ENCODE measurements at places on chromosomes 2 and 18.

DNA sequence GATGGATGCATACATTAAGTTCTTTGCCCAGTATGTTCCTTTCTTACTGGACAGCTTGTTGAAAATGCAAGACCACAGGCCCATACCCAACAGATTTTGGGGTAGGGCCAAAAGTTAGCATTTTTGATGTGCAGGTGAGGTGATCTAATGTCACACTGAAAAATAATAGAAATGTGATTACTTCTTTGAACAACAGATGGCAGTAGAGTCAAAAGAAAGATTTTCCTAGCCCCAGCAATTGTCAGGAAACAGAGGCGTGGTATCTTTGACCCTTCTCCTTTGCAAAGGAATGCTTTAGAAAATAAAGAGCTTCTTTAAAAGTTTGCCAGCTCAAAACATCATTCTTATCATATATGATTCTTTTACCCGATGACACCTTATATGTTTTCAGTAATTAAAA lies 343.6 kb upstream of the SYT4 start:
- DNase-seq, result peak; percentile 45

- DNase-seq, result no peak
Observed at GRCh38 chr2:42886921-42887320, 94.5 kb upstream of the HAAO start.

DNA sequence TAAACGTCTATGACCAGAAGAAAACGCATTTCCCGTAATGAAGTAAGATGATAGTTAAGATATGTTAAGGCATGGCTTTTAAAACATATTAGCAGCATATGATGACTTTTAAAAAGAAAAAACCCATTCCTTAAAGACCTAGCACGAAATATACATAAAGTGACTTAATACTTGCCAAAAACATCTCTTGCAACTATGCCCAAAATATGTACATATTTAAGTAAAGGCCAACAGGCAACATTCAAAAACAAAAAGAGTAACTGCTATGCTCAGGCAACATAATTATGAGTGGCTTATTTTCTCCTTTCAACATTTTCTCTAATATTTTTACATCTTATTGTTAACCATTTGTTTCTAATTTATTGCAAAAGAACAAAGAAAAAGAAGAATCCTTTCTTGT lies 60.3 kb upstream of the PAPOLG start:
- no peak for DNase-seq

DNA sequence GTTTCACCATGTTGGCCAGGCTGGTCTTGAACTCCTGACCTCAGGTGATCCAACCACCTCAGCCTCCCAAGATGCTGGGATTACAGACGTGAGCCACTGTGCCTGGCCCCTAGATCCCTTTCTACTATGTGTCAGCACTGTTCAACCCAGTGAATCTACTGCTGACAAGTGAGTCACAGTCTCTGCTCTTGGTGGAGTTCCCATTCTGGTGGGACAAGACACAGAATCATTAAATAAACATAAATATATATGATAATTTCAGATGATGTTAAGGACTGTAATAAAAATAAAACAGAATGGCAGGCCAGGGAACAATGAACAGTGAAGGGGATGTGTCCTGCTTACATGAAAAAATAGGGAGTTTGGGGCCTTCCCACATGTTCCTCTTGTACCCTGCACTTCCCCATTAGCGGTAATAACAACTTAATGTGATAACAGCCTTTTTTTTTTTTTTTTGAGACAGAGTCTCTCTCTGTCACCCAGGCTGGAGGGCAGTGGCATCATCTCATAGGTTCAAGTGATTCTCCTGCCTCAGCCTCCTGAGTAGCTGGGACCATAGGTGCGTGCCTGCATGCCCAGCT lies 112.2 kb downstream of the CPO start:
- DNase-seq, result peak; percentile 76

DNA sequence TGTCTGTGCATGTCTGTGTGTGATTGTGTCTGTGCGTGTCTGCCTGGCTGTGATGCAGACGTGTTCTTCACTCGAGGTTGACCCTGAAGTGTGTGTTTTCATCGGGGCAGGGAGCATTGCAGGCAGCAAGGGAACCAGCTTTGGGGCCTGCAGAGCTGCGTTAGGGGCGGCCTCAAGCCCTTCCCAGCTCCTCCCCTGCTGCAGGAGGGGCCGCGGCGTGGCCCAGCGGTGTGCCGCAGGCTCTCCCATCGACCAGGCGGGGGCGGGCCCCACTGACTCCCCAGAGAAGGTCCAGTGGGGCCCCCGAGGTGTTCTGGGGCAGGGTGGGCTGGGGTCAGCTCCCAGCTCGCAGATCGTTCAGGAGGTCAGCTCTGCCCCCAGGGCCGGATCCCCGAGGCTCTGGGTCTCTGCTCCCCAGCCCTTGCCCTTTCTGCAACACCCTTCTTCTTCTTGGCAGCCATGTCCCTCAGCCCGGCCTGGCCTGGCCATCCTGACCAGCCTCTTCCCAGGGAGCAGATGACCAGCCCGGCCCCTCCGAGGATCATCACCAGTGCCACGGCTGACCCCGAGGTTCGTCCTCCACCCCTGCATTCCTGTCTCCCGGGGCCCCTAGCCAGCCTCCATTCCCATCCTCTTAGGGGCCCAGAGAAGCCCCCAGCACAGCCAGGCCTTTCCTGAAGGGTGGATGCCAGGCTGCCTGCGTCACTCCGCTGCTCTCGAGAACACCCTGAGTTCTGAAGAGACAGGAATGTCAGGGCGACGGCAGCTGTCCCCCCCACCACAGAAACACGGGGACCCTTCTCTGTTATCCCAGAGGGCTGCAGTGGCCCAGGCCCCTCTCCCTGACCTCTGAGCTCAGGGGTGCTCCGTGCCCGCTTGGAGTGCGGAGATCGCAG lies 11.1 kb upstream of the KLHL30 start:
- no peak for DNase-seq
